Stimulated activated naive B cell treated with anti-CD40 and anti-IgM and Interleukin-4, amounts not matched to agents 10 μg/mL and 1 μg/mL and 100 μg/mL, for 72 hours (primary cell): ENCODE measurements at places on chromosomes 12 and 14.
A peak's percentile ranks its signal among the peaks of the same experiment; 100 is the strongest.

- H3K27ac ChIP-seq, result peak overlapping the region; percentile 89
- no peaks in the 10 kb centered on the region for H3K27me3 ChIP-seq
- no peak overlapping the region for H3K4me3 ChIP-seq
Observed at GRCh38 chr14:105589161-105589925, 63.0 kb downstream of the TMEM121 start.

DNA sequence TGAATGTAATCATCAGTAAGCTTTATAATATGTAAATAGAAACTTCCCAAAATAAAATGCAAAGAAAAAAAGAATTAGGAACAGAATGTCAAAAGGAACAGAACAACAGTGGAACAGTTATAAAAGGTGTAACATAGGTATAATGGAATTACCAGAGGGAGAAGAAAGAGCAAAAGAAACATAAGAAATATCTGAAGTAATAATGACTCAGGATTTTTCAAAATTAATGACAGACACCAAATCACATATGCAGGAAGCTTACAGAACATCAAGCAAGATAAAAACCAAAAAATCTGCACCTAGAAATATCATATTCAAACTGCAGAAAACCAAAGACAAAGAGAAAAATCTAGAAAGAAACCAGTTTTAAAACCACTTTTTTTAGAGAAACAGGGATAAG lies 36.1 kb downstream of the TMEM116 start:
- H3K27me3 ChIP-seq, result no peaks in the 10 kb centered on the region
- H3K4me3 ChIP-seq, result no peak overlapping the region
- DNase-seq, result no peak

- no peaks in the 10 kb centered on the region for H3K4me1 ChIP-seq
- H3K36me3 ChIP-seq, result no peaks in the 10 kb centered on the region
- H3K27ac ChIP-seq, result no peak overlapping the region
Observed at GRCh38 chr12:81942594-81942993, 183.4 kb upstream of the PPFIA2 start.

DNA sequence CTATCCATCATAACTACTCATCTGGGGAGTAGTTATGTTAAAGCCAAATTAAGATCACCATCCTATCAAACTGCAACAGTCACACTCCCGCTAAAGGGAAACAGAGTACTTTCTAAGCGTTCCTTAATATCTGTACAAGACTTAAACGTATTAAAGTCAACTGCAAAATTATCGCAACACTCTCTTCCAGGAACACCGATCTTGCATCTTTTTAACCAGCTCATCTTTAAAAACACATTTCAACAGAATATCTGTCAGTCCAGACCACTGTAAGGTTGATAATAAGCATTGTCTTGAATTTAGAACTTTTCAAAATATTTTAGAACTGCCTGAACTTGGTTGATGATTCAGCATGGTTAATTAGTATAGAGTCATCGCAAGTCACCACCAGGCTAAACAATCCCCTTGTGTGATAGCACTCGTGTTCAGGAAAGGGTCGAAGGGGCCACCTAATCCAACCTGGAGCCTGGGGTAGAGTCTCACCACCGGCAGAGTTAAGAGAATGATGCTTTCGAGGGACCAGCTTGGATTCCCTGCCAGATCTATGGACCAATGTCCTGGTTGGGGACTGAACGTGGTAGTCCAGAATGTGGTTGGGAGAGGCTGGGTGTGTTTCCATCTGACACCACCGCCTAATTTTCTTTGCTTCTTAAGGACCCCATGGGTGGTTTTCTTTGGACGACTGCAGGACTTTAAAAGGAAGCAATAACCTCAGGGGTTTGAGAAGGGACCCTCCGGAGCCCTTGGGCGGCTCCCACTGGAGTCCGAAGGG lies 890 bp downstream of the SPTLC2 start:
- peak overlapping the region; percentile 92 for H3K4me3 ChIP-seq
- H3K36me3 ChIP-seq, result peaks cover 10% of the 10 kb centered on the region
- peaks cover 37% of the 10 kb centered on the region for H3K4me1 ChIP-seq
- peak overlapping the region; percentile 94 for H3K27ac ChIP-seq
- no peaks in the 10 kb centered on the region for H3K27me3 ChIP-seq
- DNase-seq, result no peak

- no peak overlapping the region for H3K27ac ChIP-seq
- no peak for DNase-seq
- H3K27me3 ChIP-seq, result peaks cover 14% of the 10 kb centered on the region
Observed at GRCh38 chr12:48803675-48804074, 14.6 kb upstream of the CACNB3 start.

DNA sequence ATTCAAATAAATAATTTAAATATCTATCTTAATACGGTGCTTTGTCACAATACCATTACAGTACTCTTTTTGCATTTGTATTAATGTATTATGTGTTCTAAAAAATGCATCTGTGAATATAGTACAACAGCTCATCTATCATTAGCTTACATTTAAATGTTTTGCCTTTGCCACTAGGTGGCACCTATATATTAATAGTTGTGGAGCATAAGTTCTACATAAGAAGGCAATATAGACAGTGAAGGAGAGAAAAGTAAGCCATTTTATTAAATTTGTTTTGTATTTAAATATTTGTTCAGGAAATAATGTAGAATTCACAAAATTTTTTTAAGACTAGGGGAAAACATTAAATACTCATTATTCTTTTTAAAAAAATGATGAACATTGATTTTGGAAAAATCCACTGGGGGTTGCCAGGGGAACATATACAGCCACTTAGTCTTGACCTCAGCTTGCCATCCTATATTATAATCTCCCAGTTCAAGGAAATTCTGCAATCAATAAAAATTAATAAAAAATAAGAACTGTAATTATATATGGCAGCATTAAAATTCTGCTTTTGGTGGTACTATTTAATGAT lies 9.8 kb downstream of the CCER1 start:
- no peak overlapping the region for H3K27ac ChIP-seq
- H3K4me3 ChIP-seq, result no peak overlapping the region
- H3K36me3 ChIP-seq, result no peaks in the 10 kb centered on the region
- no peak for DNase-seq
- no peaks in the 10 kb centered on the region for H3K27me3 ChIP-seq
- no peaks in the 10 kb centered on the region for H3K4me1 ChIP-seq

DNA sequence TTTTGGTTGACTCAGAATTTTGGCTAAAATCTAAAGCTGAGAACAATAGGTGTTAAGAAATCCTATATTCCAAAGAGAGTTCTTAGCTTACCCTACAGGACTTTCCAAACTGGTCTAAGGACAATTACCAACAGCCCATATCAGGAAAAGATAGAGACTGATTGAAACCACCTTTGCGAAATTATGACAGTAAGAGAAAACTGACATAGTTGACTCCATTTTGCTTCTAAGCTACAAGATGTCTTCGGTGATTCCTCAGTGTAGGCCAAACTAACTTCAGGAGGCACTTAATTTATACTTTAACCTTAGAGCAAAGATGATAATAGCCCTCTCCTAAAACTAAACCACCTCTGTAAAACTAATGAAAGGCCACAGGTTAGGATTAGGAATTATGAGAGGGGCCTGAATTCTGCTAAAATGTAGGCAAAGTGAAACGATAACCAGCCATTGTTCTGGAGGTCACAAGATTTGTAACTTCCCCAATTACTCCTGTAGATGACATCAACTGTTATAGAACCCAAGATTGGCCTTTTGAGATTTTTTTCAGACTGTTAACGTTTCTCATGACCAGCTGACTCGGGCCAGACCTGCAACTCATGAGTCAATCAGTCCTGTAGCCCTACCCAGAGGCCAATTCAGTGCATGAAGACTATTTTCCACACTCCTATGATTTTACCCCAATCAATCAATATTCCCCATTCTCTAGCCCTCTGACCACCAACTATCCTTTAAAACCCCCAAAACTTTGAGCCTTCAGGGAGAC lies 43.0 kb downstream of the KLRG1 start:
- H3K4me1 ChIP-seq, result peaks cover 20% of the 10 kb centered on the region
- H3K27ac ChIP-seq, result no peak overlapping the region
- no peak overlapping the region for H3K4me3 ChIP-seq
- DNase-seq, result peak; percentile 28
- no peaks in the 10 kb centered on the region for H3K27me3 ChIP-seq

- no peak overlapping the region for H3K27ac ChIP-seq
- H3K4me1 ChIP-seq, result no peaks in the 10 kb centered on the region
- no peaks in the 10 kb centered on the region for H3K36me3 ChIP-seq
Observed at GRCh38 chr12:11922361-11922760, 148.4 kb upstream of the BCL2L14 start.

GRCh38 chr12:102565555-102565954 lies 85.2 kb upstream of the IGF1 start:
- H3K4me1 ChIP-seq, result no peaks in the 10 kb centered on the region
- no peak overlapping the region for H3K4me3 ChIP-seq
- H3K27me3 ChIP-seq, result no peaks in the 10 kb centered on the region
- H3K36me3 ChIP-seq, result no peaks in the 10 kb centered on the region

- H3K4me1 ChIP-seq, result peaks cover 19% of the 10 kb centered on the region
- peaks cover 1% of the 10 kb centered on the region for H3K36me3 ChIP-seq
- no peak for DNase-seq
- H3K27ac ChIP-seq, result peak overlapping the region; percentile 20
- no peak overlapping the region for H3K4me3 ChIP-seq
Observed at GRCh38 chr14:54633076-54633475, 66.1 kb downstream of the SAMD4A start.

GRCh38 chr12:102305486-102305885 lies 107.9 kb upstream of the PMCH start:
- no peak for DNase-seq
- H3K4me3 ChIP-seq, result no peak overlapping the region
- peaks cover 2% of the 10 kb centered on the region for H3K4me1 ChIP-seq
- H3K36me3 ChIP-seq, result peaks cover 5% of the 10 kb centered on the region

DNA sequence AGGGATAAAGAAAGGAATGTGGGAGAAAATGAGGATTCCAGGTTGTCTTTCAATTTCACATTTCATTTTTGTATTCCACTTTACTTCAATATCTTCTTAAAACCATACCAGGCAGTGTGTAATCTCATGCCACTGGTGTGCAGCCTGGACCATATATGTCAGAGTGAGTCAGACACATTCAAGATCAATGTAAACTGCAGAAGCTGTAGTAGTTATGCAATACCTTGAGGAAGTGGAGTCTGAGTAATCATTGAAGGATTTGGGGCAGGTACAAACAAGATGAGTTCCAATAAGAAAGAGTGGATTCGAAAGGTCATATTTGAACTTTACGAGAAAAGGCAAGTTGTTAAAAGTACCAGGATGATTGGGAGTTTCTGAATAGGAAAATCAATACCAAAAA lies 14.1 kb downstream of the PLCZ1 start:
- no peaks in the 10 kb centered on the region for H3K27me3 ChIP-seq
- H3K27ac ChIP-seq, result no peak overlapping the region

- no peaks in the 10 kb centered on the region for H3K36me3 ChIP-seq
- H3K4me1 ChIP-seq, result no peaks in the 10 kb centered on the region
- H3K27ac ChIP-seq, result no peak overlapping the region
- DNase-seq, result no peak
- H3K27me3 ChIP-seq, result no peaks in the 10 kb centered on the region
Observed at GRCh38 chr14:62665286-62665685, 380.0 kb downstream of the KCNH5 start.
